ENCODE measurements at places on chromosomes 16 and 17.

- DNase-seq = no peak
Measured at GRCh38 chr16:86509759-86510464, 415 bp upstream of the FOXF1 start.

DNA sequence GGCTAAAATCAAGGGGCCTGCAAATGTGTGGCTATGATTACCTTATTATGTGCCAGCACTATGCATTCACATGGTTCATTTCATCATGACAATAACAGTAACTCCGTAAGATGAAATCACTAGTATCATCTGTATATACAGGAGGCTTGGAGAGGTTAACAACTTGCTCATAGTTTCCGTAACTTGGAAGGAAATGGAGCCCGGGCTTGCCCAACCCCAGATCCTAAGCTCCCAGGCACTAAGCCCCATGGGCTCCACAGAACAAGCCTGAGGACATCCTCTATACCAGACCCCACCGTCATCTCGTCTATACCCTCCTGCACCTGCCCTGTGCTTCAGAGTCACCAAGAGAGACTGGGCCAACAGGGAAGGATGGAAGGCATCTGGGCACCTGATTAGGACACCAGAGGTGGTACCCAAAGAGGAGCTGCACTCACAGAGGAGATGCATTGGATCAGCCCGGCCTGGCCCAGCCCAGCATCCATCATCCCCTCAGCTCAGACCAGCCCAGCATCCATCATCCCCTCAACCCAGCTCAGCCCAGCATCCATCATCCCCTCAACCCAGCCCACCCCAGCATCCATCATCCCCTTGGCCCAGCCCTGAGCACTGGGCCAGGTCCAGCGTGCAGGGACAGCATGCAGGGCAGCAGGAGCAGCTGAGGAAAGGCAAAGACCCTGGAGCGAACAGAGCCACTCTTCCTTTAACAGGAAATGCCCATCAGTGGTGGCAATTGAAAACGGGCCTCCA, 28.5 kb downstream of the NSMCE1 start:
- DNase-seq = no peak

- DNase-seq = no peak
Measured at GRCh38 chr17:71780596-71780995, 340.2 kb upstream of the SOX9 start.

DNA sequence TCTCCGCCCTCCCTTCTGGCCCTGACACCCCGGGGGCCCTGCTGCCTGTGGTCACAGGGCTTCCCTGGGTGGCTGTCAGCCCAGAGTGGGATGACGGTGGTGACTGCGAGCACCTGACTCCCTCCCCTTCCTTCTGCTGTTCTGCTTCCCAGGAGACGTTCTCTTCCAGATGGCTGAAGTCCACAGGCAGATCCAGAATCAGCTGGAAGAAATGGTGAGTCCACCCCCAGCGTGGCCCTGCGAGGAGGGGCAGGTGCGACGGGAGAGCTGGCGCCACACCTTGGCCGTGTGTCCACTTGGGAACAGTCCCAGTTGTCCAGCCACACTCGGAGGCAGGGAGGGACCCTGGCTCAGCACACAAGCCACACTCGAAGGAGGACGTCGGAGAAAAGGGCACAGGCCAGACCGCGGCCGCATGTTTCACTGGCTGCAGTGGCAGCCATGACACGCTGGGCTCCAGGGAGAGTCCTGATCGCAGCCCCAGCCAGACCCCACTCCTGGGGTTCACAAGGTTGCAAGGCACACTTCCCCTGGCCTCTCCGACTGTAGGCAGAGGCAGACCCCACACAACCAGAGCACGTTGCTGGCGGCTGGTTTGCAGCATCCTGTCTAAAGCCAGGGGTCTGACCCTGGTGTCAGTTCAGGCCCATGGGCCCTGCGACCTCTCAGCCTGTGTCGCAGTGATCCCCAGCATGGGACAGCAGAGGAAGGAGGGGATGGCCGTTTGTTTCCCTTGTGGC, 49.9 kb downstream of the BAIAP2 start:
- no peak for DNase-seq

DNA sequence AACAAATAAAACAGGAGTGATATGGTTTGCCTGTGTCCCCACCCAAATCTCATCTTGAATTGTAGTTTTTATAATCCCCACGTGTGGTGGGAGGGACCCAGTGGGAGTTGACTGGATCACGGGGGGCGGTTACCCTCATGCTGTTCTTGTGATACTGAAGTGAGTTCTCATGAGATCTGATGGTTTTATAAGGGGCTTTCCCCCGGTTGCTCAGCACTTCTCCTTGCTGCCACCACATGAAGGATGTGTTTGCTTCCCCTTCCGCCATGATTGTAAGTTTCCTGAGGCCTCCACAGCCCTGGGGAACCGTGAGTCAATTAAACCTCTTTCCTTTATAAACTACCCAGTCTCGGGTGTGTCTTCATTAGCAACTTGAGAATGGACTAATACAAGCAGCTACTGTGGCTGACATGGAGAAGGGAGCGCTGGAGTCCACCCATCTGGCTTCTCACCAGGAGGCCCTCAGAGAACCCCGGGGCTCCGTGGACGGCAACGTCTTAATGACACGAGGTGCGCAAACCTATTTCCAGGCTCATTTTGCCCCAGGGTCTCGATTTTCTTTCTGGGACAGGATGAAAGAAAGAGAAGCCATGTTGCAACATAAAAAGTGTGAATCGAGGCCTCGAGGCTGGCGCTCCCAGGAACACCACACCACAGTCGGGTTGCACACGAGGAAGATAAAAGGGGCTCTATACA, 129.5 kb downstream of the DYNLRB2 start:
- DNase-seq = peak; percentile 12

GRCh38 chr16:85459529-85460251, 153.4 kb upstream of the GSE1 start:
- DNase-seq = no peak

DNA sequence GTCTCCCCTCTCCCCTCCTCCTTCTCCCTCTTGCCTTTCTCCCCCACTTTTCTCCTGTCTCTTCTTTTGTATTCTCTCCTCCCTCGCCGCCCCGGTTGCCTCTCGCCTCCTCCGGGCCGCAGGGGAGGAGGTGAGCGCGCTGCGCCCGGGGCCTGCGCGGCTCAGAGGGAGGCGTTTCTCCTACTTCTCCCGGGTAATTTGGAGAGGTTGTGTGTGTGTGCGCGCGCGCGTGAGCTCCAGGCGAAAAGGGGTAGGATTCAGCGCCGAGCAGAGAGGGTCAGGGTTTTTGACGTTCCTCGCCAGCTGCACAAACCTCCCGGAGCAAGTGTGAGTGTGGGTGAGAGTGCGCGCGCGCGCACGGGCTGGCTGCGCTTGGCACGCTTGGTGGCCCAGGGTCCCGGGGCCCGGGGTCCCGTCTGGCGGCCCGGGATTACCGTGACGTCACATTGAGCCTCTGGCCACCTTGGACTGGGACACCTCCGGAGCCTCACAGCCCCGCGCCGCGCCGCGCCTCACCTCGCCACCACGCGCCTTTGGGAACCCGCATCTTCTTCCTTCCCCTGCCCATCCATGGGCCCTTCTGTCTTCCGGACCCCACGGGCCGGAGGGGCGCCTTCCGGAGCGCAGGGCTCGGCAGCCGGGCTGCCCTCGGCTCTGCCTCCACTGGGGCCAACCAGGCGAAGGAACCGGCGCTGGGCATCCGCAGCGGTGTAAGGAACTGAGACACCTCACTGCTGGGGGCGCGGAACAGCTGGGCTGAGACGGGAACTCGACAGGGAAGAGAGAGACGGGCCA, 479 bp downstream of the IRX6 start:
- no peak for DNase-seq

GRCh38 chr17:76791053-76791980, 53.4 kb downstream of the MFSD11 start:
- DNase-seq = no peak

DNA sequence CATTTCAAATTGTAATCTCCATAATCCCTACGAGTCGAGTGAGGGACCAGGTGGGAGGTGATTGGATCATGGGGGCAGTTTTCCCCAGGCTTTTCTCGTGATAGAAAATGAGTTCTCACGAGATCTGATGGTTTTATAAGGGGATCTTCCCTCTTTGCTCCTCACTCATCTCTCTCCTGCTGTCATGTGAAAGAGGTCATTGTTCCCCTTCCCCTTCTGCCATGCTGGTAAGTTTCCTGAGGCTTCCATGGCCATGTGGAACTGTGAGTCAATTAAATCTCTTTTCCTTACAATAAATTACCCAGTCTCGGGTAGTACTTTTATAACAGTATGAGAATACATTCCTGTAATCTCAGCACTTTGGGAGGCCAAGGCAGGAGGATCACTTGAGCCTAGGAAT, 76.7 kb upstream of the MARCHF10 start:
- no peak for DNase-seq

- no peak for DNase-seq
Measured at GRCh38 chr17:44610331-44610730, 45.9 kb upstream of the MEIOC start.

GRCh38 chr16:52318302-52319009, 228.5 kb downstream of the TOX3 start:
- DNase-seq = no peak

- no peak for DNase-seq
Measured at GRCh38 chr17:74192950-74193781, 10.3 kb upstream of the RPL38 start.

GRCh38 chr16:67781565-67781921, 24.8 kb downstream of the RANBP10 start:
- DNase-seq = no peak

- DNase-seq = no peak
Measured at GRCh38 chr16:24815021-24815420, 30.7 kb upstream of the SLC5A11 start.

DNA sequence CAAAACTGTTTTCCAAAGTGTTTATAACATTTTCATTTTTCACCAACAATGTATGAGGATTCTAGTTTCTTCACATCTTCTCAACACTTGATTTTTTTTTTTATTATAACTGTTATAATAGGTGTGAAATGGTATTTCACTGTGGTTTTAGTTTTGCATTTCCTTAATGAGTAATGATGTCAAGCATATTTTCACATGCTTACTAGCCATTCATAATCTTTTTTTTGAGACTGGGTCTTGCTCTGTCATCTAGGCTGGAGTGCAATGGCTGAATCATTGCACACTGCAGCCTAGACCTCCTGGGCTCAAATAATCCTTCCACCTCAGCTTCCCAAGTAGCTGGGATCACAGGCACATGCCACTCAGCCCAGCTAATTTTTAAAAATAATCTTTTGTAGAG, 65.1 kb downstream of the EFCAB13 start:
- DNase-seq = no peak

DNA sequence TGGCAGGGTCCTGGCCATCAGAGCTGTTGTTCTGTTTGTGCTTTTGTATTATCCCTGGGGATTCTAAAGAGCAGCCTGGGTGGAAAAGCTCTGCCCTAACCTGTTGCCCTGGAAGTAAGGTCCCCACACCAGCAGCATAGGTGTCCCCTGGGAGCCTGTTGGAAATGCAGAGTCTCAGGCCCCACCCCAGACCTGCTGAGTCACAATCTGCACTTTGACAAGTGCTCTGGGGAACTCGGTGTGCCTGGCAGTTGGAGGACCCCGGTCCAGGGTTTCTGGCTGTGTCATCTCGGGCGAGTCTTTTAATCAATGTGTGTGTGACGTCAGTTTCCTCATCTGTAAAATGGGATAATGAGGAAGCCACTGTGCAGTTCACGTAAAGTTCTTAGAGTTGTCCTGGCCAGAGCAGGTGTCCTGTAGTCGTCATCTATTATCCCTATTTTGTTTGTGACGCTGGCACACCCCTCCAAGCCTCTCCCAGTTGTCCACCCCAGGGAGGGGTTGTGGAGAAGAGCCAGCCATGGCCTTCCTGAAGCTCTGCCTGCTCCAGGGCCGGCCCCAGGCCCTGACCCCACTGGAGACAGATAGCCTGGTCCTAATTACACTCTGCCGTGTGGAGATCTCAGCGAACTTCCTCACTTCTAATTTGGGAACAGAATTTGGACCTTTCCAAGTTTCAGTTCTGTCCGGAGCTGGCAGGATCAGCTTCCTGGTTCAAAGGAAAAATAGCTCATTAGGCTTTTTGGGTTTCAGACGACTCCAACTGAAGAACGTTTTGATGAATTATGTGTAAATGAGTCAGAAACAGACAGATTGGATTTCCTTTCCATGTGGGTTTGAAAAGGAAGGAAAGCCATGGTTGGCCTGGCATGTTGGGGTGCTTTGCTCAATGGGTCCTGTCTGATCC, 295.7 kb upstream of the FOXF1 start:
- no peak for DNase-seq

DNA sequence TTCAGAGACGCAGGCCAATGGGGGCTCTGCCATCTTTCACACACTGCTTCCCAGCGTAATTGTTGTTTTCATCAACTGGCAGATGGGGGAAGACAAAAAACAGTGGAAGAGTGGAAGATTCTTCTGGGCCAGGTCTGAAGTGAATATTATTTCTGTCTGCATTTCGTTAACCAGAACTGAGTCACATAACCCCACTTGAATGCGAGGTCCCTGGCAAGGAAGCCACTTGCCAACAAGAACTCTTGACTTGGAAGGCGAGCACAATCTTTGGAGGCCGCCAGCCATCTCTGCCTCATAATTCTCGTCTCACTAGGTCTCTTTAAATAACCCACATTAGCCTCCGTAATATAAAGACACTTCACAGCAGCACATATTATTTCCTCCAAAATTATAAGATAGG, 75.4 kb downstream of the CYB561 start:
- no peak for DNase-seq

- peak; percentile 69 for DNase-seq
Measured at GRCh38 chr17:30332057-30332542, 1.8 kb downstream of the TMIGD1 start.

- no peak for DNase-seq
Measured at GRCh38 chr17:50328363-50329325, 17.3 kb upstream of the XYLT2 start.

GRCh38 chr17:21041741-21042457, 912 bp downstream of the USP22 start:
- DNase-seq = peak; percentile 69

DNA sequence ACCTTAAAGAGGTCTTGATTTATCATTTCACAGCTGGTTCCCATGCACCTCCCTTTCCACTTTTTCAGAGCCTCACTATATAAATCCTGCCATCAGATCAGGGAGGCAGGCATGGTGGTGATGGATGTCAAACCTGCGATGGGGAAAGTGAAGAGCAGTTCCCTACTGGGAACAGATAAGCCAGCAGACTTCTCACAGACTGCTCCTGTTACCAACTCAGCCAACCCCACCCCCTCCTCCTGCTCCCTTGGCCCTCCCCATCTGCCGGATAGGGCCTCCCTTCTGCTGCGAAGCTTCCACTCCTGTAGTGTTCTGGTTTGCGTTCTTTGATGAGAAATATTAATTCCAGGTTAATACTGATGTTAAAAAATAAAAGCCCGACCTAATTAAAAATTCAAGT, 232.1 kb downstream of the STX8 start:
- no peak for DNase-seq

- DNase-seq = no peak
Measured at GRCh38 chr17:65472666-65473309, 88.7 kb downstream of the AXIN2 start.

GRCh38 chr17:4365628-4366326, 698 bp downstream of the UBE2G1 start:
- DNase-seq = peak; percentile 21

- DNase-seq = no peak
Measured at GRCh38 chr16:77758046-77758445, 30.3 kb upstream of the VAT1L start.

DNA sequence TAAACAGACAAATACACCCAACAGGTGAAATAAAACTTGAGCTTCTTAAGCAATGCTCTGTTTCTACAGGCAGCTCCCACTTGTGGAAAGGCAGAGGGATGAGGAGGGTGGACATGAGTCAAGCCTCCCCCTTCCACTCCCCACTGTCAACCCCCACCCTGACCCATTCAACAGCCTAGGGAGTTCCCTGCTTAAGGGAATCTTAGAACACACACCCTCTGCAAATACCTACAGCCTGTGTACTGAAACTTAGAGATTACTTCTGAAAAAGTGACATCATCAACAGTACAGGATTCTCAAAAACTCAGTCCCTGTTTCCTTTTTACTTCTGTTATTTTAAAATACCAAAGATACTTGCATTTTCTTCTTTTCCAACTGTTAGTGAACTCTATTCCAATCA, 345.4 kb downstream of the SOX9 start:
- DNase-seq = no peak

All from stimulated activated CD4-positive, alpha-beta T cell treated with anti-CD3 and anti-CD28 coated beads, Interleukin-4, amount 100 ng/mL, for 4 hours (primary cell).